ENCODE measurements at places on chromosomes 4 and X.

- no peak for DNase-seq
These were observed 393.7 kb downstream of the GASK1B start for GRCh38 chr4:157779081-157779480.

DNA sequence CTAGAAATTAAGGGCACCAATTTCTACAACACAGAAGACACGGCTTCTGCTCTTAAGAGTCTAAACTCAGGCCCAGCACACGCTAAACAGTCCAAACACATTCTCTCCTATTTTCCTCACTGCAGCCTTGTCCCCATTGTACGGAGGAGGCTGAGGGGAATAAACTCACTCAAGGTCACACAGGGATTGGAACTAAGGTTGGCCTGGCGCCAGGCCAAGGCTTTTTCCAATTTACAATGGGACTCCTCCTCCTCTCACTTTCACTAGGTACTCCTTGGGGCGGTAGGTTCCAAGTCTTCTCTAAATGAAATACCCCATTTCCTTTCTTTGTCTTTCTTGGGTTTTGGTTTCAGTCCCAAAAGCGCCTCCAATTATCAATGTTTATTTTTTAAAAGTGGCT is 48.7 kb upstream of the CRMP1 start:
- no peak for DNase-seq

GRCh38 chrX:111098874-111099273 is 2.9 kb downstream of the PAK3 start:
- peak; percentile 40 for DNase-seq

GRCh38 chrX:39195156-39195555 is 393.9 kb downstream of the MID1IP1 start:
- DNase-seq = no peak

GRCh38 chrX:136214551-136214950 is 36.6 kb downstream of the MAP7D3 start:
- DNase-seq = no peak

Data from activated T-cell treated with anti-CD3 and anti-CD28 coated beads for 24 hours (primary cell).